Cerebellar cortex (tissue), 1 donor: ENCODE measurements at places on chromosomes 13 and 19.

- DNase-seq, result no peak
Measured at GRCh38 chr13:72952529-72953141, 106.2 kb upstream of the KLF5 start.

DNA sequence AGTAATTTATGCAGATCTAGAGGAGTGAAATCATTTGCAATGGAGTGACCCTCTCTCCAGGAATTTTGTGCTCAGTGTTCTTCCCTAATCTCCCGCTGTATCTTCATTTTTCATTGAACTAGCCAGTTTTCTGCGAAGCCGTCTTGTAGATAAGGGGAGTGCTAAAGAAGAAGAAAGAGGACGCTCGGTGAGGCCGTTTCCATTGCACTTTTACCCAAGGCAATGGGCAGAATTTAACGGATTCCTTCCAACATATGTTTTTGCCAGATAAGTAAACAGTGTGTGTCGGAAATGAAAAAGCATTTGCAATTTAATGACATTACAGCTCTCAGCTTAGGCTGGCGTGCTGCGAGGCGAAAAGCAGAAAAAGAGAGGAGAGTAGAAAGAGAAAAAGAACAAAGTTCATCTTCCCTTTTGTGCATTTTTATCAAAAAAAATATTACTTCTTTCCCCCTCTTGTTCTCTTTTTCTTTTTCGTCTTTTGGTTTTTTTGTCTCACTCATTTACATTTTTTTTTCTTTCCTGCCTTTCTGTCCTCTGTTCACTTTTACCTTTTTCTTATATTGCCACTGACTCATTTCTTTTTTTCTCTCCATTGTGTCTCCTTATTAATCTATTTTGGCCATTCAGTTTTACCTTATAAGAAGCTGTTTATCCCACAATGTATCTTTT is 49.9 kb downstream of the SOX21 start:
- no peak for DNase-seq

DNA sequence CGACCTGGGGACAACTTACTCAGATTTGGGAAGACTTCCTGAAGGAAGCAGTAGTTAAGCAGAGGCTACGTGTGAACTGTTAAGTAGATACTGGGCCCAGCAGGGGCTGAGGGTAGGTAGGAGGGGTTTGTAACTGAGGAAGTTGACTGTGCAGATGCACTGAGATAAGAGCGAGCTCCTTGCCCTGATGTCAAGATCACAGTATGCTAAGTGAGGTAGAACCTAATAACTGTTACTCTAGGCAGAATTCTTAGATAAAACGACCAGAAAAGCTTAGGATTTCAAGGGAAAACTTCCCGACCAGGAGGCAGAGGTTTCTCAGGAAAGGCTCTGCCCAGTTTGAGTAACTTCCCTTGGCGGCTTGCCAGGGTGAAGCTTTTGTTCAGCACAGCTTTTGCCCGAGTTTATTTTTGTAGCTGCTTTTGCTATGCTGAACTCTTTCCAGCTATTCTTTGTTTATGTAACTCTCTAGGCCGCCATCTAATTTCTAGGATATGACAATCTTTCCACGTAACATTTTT is 632.1 kb downstream of the DIAPH3 start:
- no peak for DNase-seq

GRCh38 chr13:100208002-100208401 is 119.1 kb downstream of the PCCA start:
- DNase-seq, result no peak

- DNase-seq, result no peak
Measured at GRCh38 chr13:98609756-98610155, 32.8 kb upstream of the STK24 start.

GRCh38 chr13:46321494-46322225 is 65.4 kb downstream of the RUBCNL start:
- DNase-seq, result peak; percentile 28

- no peak for DNase-seq
Measured at GRCh38 chr13:96809366-96810096, 184.7 kb downstream of the OXGR1 start.

DNA sequence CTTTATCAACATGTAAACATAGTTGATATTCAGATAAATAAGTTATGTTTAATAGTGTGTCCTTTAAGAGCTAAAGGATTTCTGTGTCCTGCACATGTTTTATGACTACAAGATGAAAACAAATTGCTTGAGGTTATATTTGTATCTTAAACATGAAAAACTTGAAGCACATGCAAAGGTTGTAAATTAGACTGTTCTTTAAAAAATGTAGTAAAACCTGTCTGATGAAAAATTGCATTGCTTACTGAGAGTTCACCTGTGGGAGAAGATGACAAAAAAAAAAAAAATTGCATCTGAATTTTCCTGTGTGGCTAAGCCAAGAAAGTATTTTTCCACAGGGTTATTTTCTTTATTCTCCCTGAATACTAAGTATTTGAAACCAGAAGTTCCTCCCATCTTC is 25.7 kb upstream of the LMO7 start:
- DNase-seq, result no peak

GRCh38 chr19:50842130-50842529 is 8.8 kb upstream of the KLK15 start:
- DNase-seq, result no peak
